ENCODE measurements at places on chromosomes 2 and 18. TPM values are rescaled to one million over a fixed set of nuclear protein-coding genes. Genes with fewer than 3 reads are reported as not detected.

Gene FNDC4
- total RNA-seq: 3.7 TPM

Gene CASP8
- total RNA-seq: 50.9 TPM

Gene CHRNG
- total RNA-seq: not detected

Gene AGBL5
- 22.0 TPM for total RNA-seq

Gene CERKL
- 0.29 TPM for total RNA-seq

Gene CACNB4
- 3.3 TPM for total RNA-seq

Gene EFR3B
- 1.0 TPM for total RNA-seq

Gene POTEE
- total RNA-seq: 0.29 TPM

Gene ABCB11
- total RNA-seq: 0.18 TPM

Gene IMPACT
- 49.4 TPM for total RNA-seq

Gene TCF23
- 0.42 TPM for total RNA-seq

Gene ERFE
- 1.8 TPM for total RNA-seq

Gene PAX8
- total RNA-seq: 160 TPM

Gene DPYSL5
- total RNA-seq: not detected

Gene SOX11
- total RNA-seq: not detected

Gene IL1RL1
- 18.3 TPM for total RNA-seq

Gene SLC35G4
- total RNA-seq: not detected

Gene REG1B
- not detected for total RNA-seq

Gene GPR75
- 4.4 TPM for total RNA-seq

Gene ADAM17
- 41.7 TPM for total RNA-seq

Gene EML6
- 5.4 TPM for total RNA-seq

Gene NT5C1B
- not detected for total RNA-seq

Gene PLCL1
- total RNA-seq: 2.9 TPM

Gene FAM161A
- total RNA-seq: 2.7 TPM

Gene MRPL44
- 20.6 TPM for total RNA-seq

Gene PLGLB2
- 0.83 TPM for total RNA-seq

Gene EGR4
- total RNA-seq: not detected

Gene LCT
- total RNA-seq: not detected

Gene FIGN
- 8.0 TPM for total RNA-seq

Gene ZNF512
- total RNA-seq: 48.7 TPM

Gene OSGEPL1
- total RNA-seq: 8.5 TPM

Gene DQX1
- 1.4 TPM for total RNA-seq

Gene SH3BP4
- 29.9 TPM for total RNA-seq

Gene KIF1A
- total RNA-seq: 1.2 TPM

Gene FN1
- total RNA-seq: 125 TPM

Gene BMP10
- not detected for total RNA-seq

Measured in ureter (tissue), 1 donor.